ENCODE measurements at places on chromosomes 12 and 14.

DNA sequence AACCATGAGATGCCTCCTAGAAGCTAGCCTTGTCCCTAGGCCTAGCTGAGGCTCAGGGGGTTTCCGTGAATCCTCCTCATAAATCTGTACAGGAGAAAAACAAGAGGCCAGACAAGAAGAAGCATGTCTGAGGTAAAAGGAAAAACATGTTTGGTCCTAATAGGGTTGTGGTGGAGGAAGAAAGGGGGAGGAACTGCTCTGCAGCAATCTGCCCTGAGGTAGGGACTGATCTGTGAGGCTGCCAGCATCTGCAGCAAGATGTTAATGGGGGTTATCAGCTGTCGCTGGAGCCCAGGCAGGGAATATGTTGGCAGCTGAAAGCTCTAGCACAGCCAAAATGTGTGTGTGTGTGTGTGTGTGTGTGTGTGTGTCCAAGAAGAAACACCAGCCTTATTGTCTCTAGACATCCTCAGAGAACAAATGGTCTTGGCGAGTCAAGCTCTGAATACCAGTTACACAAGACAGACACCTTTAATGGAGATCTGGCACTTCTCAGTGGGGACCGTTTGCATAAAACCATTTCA, 218.5 kb downstream of the NUAK1 start:
- no peak for DNase-seq

GRCh38 chr14:74144789-74145188, 60.0 kb downstream of the LIN52 start:
- DNase-seq, result peak; percentile 39

- no peak for DNase-seq
These were observed 110.0 kb upstream of the ARHGAP5 start for GRCh38 chr14:31966896-31967668.

GRCh38 chr12:82857276-82857675, 170.6 kb downstream of the TMTC2 start:
- DNase-seq, result peak; percentile 76

- DNase-seq, result no peak
These were observed 53.0 kb downstream of the SMUG1 start for GRCh38 chr12:54135621-54136350.

DNA sequence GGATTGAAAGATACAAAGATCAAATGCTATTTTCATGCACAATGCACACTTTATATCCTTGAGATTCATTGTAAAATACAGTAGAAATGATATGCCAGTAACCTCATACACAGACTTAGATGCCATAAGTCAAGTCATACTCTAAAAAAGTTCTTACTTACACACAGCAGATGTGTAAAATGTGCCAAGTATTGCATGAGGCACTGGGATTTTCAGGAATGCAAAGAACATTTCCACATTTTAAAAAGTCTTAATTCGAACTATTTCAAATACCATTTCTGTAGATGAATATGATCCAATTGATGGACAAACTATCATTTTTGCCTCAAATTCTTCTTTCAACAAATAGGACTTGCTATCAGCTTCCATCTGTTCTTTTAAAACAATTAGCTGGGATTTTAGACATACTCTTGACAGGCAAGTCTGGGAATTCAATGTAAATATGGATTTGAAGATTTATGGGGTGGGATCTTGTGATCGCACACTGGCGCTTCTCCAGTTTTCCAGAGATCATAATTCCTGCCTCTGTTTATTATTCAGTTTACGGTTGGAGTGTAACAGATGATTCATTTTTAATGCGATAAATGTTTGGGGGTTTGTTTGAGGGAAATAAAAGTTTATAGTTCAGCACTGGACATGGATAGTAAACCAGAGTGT, 183.8 kb downstream of the PAX9 start:
- no peak for DNase-seq

- DNase-seq, result peak; percentile 9
These were observed 396.7 kb upstream of the OR4E1 start for GRCh38 chr14:22070119-22070982.

DNA sequence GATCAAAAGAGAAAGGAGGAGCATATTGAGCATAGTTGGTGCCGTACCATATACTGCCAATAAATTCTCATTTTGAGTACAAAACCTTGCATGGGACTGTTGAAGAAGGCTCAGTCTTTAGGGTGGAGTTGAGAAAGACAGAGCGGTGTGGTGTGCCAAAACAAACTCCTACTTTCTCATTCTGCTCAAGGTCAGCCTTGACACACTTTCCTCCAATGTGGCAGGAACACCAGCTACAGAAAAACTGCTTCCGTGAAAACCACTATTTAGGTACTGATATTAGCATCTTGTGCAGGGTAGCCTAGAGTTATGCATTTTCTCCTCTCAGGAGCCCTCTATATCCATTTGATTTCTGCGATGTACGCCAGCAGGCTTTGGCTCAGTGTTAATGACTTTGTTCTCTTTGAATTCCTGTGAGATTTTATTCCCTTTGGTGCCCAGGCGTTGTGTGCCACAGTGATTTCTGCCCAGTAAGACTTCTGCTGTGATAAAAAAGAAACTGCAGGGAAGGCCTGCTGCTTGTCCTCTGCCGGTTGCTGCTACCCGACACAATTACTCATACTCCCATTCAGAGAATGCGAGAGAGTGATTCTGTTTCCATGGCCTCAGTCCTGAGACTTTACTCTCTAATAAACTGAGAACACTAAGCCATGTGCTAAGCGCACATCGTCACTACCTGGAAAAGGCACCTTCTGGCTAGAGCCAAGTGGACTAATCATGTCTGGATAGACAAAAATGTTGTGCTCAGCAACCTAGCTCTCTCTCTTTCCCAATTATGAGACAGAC, 88.3 kb upstream of the MDM1 start:
- no peak for DNase-seq

DNA sequence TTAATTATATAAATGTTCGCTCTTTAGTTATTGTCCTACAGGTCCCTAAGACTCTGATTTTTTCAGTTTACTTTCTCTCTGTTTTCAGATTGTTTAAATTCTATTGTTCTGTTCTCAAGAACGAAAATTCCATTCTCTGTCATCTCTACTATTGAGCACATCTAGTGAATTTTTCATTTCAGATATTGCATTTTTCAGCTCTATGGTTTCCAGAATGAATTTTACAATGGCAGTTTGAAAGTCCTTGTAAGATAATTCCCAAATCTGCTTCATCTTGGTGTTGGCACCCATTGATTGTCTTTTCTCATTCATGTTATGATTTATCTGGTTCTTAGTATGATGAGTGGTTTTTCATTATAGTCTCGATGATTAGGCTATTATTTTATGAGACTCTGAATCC, 519.6 kb upstream of the LRFN5 start:
- no peak for DNase-seq

- no peak for DNase-seq
These were observed 17.4 kb downstream of the CDKN1B start for GRCh38 chr12:12734561-12735071.

DNA sequence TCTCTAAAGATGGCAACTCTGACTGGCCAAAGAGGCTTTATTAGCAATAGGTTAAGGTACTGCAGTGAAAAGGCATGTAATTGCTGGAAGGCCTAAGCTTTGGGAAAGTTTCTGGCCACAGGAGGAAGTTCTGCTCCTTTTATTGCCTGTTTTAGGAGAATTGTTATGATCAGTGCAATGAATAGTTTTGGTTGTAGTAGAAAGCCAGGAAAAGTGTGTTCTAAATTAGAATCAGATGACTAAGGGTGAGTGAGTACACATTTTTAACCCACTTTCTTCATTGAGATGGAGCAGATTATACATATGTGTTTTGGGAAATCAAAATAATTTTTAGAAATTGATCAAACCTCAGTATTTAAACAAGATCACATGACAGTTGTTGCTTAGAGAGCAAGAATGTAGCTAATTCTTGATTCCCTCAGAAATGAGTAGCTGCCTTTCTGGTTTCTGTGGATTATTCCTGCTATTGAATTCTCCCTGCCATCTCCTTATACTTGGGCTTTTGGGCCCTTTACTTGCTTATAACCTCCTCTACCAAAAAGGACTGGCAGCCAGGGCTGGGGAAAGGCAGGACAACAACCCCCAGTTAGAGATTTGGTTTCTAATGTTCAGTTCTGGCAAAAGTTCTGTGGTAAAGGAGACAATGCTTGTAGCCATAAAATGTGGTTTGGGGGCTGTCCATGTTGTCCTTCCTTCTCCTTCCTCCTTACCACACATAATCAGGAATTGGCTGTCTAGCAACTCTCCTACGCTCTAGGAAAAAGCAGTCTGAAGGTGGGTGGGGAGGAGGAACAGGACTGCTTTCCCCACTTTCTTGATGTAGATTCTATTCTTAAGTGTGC, 217.1 kb downstream of the SLC38A4 start:
- DNase-seq, result peak; percentile 9

GRCh38 chr14:79278798-79279644, 932.3 kb downstream of the DIO2 start:
- peak; percentile 74 for DNase-seq

GRCh38 chr12:66388517-66388916, 86.2 kb downstream of the HELB start:
- DNase-seq, result no peak

- DNase-seq, result no peak
These were observed 87.9 kb downstream of the VCPKMT start for GRCh38 chr14:50028458-50028857.

All from SK-MEL-5 (cell line).